ENCODE measurements at places on chromosomes 11 and 22. TPM values are rescaled to one million over a fixed set of nuclear protein-coding genes. Genes with fewer than 3 reads are reported as not detected.

GRCh38 chr11:132848336-132848735 is 684.0 kb downstream of the OPCML start:
- no peak for DNase-seq

DNA sequence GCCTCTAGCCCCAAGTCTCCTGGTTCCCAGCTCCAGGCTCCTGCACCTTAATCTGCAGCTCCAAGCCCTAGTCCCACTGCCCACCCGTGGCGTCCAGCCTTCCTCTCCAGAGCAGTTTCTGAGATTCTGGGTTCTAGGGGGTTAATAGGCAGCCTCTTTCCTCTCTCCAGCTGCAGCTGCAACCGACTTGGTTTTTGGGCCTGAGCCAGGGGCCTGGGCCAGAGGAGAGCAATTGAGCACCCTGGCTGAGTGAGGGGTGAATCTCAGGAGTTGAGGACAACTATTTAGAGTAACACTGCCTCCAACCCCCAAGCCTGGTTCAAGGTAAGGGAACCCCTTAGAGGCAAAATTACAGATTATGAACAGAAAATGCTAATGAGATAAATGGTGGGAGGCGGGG is 9.0 kb upstream of the CHRM1 start:
- peak; percentile 81 for DNase-seq

DNA sequence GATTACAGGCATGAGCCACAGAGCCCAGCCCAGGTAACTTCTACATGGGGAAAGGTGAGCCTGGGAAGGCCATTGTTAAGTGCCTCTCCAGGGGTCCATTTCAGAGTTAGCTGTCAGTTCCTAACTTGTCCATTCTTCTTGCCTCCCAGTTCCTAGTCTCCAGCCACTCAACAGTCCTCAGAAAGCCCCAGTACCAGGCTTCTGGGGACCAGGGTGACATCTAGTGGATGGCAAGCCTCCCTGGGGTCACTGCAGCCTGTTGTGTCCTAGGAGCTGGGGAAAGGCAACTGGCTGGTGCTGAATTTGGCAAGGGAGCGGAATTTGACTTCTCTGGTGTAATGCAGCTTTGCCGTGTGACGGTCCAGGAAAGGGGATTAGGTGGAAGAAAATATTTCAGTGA is 2.1 kb downstream of the LGALS12 start:
- DNase-seq: no peak

- DNase-seq: no peak
These were observed 1.4 kb downstream of the HTR3B start for GRCh38 chr11:113906038-113906437.

- no peak for DNase-seq
These were observed 86.9 kb upstream of the SPON1 start for GRCh38 chr11:13875643-13876042.

DNA sequence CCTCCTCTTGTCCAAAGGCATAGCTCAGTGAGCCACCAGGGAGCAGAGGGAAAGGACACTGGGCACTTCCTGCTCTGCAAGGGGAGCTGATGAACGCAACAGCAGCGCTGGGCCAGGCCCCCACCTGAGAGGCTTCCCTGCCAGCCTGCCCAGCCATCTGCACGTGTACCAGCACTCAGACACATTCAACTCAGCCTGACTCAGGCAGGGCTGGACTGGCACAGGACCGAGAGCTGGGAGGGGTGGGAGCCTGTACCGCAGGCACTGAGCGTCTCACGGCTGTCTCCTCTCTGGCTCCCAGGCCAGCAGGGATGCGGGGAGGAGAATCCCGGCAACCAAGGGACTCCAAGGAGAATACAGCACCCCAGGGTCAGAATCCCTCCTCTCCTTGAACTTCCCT is 411.8 kb downstream of the CTTN start:
- DNase-seq: no peak

DNA sequence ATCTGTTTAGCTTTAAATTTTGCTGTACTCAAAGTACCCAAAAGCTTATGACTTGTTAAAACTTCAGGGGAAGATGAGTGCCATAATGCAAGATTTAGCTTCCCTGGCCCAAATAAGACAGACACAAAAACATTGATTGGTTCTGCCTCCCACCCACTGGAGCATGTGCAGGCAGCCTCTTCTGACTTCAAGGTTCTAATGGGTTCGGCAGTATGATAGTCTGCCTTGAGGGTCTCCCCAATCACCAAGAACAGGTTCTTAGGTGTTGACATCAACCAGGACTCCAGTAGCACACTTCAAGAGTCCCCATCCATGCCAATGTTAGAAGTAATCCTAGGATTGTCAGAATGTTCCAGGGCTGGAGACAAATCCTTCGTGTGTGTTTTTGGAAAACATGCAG is 12.5 kb downstream of the EIF4G2 start:
- no peak for DNase-seq

The BARX2 gene
- 0.74 TPM for total RNA-seq

The TRIM49 gene
- not detected for total RNA-seq

The GDPD4 gene
- not detected for total RNA-seq

The PSMC3 gene
- 137 TPM for total RNA-seq

The ADM2 gene
- 0.74 TPM for total RNA-seq
